ENCODE measurements at places on chromosomes 5 and 9.

DNA sequence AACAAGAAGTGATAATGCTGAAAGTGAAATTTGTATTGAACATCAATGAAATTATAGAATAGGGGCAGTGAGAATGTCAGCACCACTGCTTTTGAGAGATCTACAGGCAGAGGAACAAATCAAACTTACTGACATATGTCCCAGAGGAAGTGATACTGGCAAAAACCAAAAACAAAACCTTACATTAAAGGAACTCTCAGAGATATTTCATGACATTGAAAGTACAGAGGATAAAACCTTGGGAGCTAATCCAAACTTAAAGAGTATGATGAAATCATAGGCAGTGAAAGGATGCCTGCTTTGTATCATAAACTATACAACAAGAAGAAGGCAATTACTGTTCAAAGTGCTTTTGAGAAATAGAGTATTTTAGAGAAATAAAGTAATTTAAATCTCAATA lies 90.4 kb upstream of the SV2C start:
- DNase-seq: no peak

DNA sequence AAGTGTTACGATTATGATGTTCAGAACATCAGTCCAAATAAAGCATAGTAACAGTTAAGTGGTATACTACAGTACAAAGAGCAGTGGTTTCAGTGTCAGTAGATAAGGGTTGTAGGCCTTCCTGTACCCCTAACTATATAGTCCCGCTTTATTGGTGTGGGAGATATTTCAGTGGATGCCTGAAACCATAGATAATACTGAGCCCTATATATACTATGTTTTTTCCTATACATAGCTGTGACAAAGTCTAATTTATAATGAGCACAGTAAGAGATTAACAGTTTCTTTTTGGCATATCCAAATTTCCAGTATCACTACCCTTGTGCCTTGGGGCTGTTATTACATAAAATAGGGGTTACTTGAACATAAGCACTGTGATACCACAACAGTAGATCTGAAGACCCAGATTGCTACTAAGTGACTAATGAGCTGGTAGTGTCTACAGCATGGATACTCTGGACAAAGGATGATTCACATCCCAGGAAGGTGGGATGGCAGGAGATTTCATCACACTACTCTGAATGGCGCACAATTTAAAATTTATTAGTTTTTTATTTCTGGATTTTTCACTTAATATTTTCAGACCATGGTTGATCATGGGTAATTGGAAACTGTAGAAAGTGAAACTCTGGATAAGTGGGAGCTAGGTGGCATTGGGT lies 119.3 kb downstream of the RPS23 start:
- DNase-seq: no peak

- no peak for DNase-seq
Measured at GRCh38 chr9:122346478-122347347, 24.1 kb upstream of the PTGS1 start.

- no peak for DNase-seq
Measured at GRCh38 chr5:53965459-53965858, 344.9 kb downstream of the ARL15 start.

DNA sequence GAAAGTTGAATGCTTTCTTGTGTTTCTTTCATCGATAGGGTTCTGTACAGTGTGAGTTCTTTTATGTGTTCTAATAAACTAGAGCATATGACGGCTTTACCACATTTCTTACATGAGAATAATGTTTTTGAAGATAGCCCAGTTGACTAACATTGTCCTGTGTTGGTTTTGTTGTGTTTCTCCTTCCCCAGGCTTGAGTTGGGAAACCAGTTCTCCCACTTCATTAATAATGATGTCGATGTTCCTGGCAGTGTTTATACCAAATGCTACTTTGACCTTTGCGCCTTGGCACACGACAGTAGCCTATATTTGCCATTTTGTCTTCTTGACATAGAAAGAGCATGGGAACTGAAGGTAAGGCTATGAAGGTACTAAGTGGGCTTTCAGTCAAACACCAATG lies 14.4 kb upstream of the ZNF782 start:
- DNase-seq: no peak

DNA sequence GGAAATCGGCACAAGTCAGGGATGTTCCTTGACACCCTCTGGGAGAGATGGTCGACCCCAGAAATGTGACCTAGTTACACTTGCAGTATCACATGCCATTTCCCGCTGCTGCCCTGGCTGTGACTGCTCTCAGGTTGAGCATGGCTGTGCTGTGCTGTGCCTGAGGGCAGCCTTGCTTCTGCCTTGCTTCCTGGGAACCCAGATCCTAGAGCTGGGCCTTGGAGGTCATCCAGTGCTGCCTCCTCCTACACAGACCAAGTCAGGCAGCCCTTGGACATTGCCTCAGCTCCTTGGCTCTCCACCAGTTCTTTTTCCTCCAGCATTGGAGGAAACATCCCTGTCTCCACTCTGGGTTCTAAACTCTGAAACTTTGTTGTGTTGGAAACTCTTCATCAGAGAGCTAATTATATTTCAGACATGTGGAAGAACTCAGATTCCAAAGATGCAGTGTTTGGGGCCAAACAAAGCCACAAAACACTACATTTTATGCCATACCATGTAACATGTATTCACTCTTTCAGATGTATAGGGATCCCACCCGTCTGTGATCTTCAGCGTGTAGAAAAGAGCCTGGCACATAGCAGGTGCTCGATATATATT lies 6.1 kb downstream of the MAMDC2 start:
- DNase-seq: no peak

GRCh38 chr5:95932941-95933340 lies 28.7 kb downstream of the ELL2 start:
- DNase-seq: no peak

DNA sequence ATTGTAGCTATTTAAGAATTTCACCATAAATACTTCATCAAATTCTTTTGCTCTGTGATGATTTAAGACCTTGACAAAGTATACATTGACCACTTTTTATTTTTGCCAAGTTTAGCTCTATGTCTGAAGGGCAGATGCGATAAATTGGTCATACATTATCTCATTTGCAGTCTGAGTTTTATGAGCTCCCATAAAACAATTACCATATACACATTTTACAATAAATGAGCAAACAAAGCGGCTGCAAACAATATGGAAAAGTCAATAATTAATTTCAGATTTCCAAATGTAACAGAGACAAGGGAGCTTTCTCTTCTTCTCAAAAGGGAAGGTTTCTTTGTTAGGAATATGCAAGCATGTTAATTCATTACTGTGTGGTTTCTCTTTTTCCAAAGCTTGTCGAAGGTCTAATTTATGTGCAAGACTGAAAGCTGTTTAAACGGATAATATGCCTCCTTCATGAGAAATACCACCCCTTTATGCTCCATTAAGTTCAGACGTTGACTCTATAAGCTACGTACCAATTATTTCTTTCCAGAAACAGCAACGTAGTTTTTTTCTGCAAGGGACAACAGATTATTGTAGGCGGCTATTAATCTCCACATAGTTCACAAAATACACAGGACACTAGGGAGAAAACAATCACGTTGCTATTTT lies 7.0 kb upstream of the IZUMO3 start:
- DNase-seq: no peak

DNA sequence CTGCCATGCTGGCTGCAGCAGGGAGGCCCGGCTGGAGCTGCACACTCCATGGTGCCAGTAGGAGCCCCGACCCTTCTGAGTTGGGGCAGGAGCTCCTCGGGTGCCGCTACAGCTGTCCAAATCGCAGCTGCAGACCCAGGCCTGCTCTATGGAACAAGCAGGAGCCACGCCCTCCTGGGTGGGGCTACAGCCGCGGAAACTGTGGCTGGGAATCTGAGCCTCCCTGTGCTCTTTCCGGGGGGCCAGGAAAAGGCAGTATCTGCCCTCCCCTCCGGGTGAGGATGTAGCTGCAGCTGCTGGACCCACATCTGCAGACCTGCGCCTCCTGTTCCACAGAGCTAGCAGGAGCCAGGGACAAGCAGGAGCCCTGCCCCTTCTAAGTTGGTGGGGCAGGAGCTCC lies 278.9 kb upstream of the ACTBL2 start:
- DNase-seq: no peak

DNA sequence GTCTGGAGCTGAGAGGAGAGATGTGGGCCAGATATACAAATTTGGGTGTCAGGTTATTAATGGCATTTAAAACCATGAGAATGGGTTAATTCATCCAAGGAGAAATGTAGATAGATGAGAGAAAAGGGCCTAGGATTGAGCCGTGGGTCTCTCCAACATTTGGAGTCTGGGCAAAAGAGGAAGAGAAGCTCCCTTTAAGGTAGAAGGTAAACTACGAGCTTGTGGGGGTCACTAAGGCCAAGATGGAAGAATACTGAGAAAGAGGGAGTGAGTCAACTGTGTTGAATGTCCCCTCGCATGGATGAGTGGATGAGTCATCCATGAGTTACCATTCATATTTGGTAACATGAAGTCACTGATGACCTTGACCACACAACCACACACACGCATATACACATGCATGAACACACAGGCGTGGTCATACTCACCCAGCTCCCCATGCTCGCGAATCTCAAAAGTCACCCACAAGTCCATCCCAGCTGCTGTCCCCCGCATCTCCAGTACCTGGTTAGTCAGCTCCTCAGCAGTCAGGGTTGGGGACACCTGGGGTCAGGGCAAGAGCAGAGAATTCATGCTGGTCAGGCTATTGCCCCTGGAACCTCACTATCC lies 6.8 kb upstream of the FCHSD1 start:
- DNase-seq: no peak

DNA sequence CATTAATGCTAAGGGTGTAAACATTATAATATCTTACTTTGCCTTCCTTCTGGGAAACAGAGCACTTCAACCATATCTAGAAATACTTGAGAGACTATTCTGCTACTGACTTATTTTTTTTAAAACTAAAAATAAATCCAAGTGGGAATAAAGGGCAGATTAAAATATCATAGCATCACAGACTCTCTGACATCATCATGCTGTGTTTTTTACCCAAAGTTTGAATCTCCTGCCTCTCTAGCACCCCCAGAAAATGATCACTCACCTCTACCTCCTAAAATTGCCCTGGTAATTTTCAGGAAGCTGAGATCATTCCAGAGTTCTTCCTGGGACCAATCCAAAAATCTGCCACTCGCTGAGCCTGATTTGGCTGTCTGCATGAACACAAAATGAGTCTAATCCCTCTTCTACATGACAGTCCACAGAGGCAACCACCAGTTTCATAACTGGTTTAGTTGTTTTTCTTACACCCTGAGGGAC lies 813.8 kb upstream of the DMAC1 start:
- no peak for DNase-seq
